Right atrium auricular region (tissue), 2 donors: ENCODE measurements at places on chromosomes 16 and 17. TPM values are rescaled to one million over a fixed set of nuclear protein-coding genes. Genes with fewer than 3 reads are reported as not detected.

GRCh38 chr17:82502207-82502606, 17.3 kb upstream of the FOXK2 start:
- H3K36me3 ChIP-seq = no peaks in the 10 kb centered on the region
- H3K27ac ChIP-seq = no peak overlapping the region
- DNase-seq = no peak
- no peak overlapping the region for H3K4me3 ChIP-seq
- peaks cover 8% of the 10 kb centered on the region for H3K4me1 ChIP-seq

SOX9 gene
- 20.6 TPM for total RNA-seq

ASGR1 gene
- total RNA-seq = not detected

- no peak overlapping the region for H3K27ac ChIP-seq
- H3K36me3 ChIP-seq = no peaks in the 10 kb centered on the region
- no peaks in the 10 kb centered on the region for H3K4me1 ChIP-seq
- H3K27me3 ChIP-seq = no peaks in the 10 kb centered on the region
These were observed 37.9 kb downstream of the KCNJ2 start for GRCh38 chr17:70207184-70207583.

- peak within 1 kb of the TSS; percentile 99 for H3K27ac ChIP-seq
- peaks cover 49% of the 10 kb centered on the region for H3K36me3 ChIP-seq
- H3K27me3 ChIP-seq = no peaks in the 10 kb centered on the region
- H3K4me1 ChIP-seq = peaks cover 30% of the 10 kb centered on the region
These were observed at the start of gene DERL2 for GRCh38 chr17:5485270-5486205. Gene DERL2, minus strand, starts transcription at chr17:5486178. Its CDS starts 17 bp downstream, at chr17:5486161.

GRCh38 chr16:8865145-8865882, 3.5 kb downstream of the CARHSP1 start:
- H3K4me1 ChIP-seq = peaks cover 78% of the 10 kb centered on the region
- DNase-seq = no peak
- H3K4me3 ChIP-seq = no peak overlapping the region
- H3K36me3 ChIP-seq = no peaks in the 10 kb centered on the region
- H3K27me3 ChIP-seq = no peaks in the 10 kb centered on the region

ZNF205 gene
- total RNA-seq = 10.5 TPM

LRRC37A gene
- 0.33 TPM for total RNA-seq

KRTAP4-6 gene
- total RNA-seq = not detected

- H3K36me3 ChIP-seq = no peaks in the 10 kb centered on the region
- peak overlapping the region; percentile 63 for H3K27ac ChIP-seq
- H3K4me3 ChIP-seq = no peak overlapping the region
- H3K4me1 ChIP-seq = peaks cover 4% of the 10 kb centered on the region
- DNase-seq = no peak
- H3K27me3 ChIP-seq = no peaks in the 10 kb centered on the region
These were observed 105.8 kb downstream of the ZNF778 start for GRCh38 chr16:89323120-89323960.

DNA sequence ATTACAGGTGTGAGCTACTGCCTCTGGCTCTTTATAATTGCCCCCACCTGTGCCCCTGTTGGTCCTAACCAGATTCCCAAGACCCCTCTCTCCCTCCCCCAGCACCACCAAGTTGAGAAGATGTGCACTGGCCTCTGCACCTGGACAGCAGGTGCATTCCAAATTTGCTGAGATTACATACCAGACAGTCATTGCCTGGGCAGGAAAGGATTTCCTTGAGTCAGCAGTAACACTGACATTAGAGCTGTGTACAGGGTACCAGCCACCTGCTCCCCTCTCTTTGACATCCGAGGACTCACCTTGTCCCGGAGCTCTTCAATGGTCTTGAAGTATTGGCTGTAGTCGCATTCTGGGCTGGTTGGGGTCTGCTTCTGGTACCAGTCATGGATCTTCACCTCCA, 659 bp downstream of the KRT15 start:
- no peak overlapping the region for H3K27ac ChIP-seq
- no peak for DNase-seq
- H3K36me3 ChIP-seq = no peaks in the 10 kb centered on the region
- H3K27me3 ChIP-seq = no peaks in the 10 kb centered on the region

DNA sequence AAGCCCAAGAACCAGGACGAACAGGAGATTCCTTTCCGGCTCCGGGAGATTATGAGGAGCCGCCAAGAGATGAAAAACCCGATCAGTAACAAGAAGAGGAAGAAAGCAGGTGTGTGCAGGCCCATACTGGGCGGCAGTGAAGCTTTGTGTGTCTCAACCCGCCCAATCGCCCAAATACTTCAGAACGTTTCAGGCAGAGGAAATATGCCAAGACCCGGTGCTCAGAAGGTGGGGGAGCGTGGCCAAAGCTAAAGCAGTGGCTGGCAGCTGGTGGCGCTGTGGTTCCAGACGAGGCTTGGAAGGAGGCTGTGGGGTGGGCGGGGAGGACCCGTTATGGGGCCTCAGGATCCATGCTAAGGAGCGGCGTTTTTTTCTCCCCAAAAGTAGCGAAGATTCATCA, 1.2 kb downstream of the CCDC137 start:
- DNase-seq = no peak
- H3K4me3 ChIP-seq = no peak overlapping the region
- peaks cover 34% of the 10 kb centered on the region for H3K36me3 ChIP-seq
- H3K27me3 ChIP-seq = no peaks in the 10 kb centered on the region
- H3K4me1 ChIP-seq = peaks cover 29% of the 10 kb centered on the region

NEUROD2 gene
- total RNA-seq = not detected

DNA sequence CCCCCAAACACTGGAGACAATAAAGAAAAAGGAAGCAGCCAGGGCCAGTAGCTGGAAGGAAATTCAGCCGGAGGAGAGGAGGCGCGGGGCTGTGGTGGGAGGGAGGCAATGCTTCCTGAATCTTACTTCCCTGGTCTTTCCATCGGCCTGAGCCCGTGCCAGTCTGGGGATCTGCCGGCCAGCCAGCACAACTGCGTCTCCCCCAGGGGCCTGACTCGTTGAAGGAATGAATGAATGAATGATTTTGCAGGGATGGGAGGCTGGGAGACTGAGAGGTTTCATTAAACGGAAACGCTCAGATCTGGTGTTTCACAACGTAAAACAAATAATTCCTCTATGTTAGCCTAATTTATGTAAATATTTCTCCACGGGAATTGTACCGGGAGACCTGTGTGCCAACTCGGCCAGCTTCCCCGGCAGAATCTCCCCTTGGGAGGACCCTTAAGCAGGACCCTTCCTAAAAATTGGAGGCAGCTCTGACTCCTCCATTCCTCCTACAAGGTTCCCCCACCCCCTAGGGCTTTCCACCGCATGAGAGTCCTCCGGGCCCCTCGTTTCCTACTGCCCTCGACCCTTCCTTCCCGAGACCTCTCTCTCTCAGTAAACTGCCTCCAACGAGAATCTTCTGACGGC, 1.3 kb upstream of the BAIAP2 start:
- no peaks in the 10 kb centered on the region for H3K36me3 ChIP-seq
- peak overlapping the region; percentile 33 for H3K27ac ChIP-seq
- no peaks in the 10 kb centered on the region for H3K27me3 ChIP-seq
- peak overlapping the region; percentile 58 for H3K4me3 ChIP-seq
- no peak for DNase-seq

GRCh38 chr16:82432261-82432660, 194.5 kb upstream of the CDH13 start:
- H3K27me3 ChIP-seq = no peaks in the 10 kb centered on the region
- H3K27ac ChIP-seq = no peak overlapping the region
- H3K36me3 ChIP-seq = no peaks in the 10 kb centered on the region
- no peak for DNase-seq

DNA sequence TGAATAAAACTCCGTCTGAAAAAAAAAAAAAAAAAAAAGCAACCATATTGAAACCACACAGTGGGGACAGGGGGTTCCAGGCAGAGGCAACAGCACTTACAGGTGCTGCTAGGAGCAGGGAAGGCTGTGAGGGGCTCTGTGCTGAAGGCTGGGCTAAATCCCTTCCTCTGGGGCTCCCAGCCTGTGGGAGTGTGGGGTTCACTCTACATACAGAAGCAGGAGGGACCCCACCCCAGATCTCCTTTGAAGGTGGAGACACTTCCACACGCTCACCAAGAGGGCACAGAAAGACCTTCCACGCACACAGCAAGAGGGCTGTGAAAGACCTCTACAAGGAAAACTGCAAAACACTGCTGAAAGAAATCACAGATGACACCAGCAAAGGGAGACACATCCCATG, 53.9 kb downstream of the USP22 start:
- no peak overlapping the region for H3K27ac ChIP-seq
- H3K27me3 ChIP-seq = no peaks in the 10 kb centered on the region
- H3K4me3 ChIP-seq = no peak overlapping the region

KRT20 gene
- total RNA-seq = not detected

GRCh38 chr17:40791787-40792436, 7.8 kb downstream of the KRT28 start:
- no peaks in the 10 kb centered on the region for H3K27me3 ChIP-seq
- H3K4me1 ChIP-seq = no peaks in the 10 kb centered on the region
- H3K4me3 ChIP-seq = no peak overlapping the region
- DNase-seq = no peak

TPSD1 gene
- total RNA-seq = 0.63 TPM

CLCN7 gene
- total RNA-seq = 19.4 TPM
